Fibroblast of the conjunctiva (primary cell): ENCODE measurements at places on chromosomes 16 and 17.
A peak's percentile ranks its signal among the peaks of the same experiment; 100 is the strongest.

DNA sequence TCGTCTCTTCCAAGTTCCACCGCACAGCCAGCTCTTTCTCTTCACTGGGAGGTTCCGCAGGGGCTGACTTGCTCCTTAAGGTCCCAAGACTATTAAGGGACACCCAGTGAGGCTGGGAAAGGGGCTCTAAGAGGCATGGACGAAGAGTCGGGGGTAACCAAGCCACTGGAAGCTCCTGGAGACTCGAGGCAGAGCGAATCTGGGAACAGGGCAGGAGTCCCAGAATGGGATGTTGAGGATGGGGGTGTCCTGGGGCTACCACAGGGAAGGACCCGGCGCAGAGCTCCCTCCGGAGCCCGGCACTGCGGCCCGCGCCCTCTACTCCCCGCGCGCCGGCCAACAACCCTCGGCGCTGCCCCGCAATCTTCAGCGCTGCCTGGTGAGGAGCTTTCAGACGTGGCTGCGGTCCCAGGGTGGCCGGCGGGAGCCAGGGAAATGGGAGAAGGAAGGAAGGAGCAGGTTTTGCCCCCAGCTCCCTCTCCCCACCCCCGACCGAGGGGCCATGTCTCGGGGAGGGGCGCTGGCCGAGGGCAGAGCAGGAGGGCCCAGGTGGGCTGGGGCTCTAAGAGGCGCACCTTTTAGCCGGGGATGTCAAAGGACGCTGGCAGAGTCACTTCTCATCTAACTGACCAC, 581 bp downstream of the CHST5 start:
- no peak for DNase-seq

DNA sequence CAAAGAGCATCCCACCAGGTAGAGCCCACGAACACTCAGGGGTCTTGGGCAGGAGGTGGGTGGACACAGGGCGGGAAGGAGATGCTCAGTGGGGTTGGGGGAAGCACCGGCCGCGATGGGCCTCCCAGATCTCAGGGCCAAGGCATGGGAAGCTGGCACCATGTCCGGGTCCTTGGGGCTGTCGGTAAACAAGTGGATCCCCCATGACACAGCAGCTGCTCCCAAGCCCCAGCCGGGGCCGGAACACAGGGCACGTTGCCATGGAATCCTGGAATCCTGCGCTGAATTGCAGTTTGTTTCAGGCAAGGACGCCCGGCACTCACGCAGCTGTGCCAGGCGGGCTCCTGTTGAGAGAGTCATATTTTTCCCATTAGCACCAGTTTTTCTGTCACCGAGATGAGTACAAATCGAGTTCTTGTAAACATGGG, 23.0 kb upstream of the CHMP6 start:
- no peak for DNase-seq

- DNase-seq: no peak
These were observed 4.4 kb upstream of the CYLD start for GRCh38 chr16:50737420-50737959.

DNA sequence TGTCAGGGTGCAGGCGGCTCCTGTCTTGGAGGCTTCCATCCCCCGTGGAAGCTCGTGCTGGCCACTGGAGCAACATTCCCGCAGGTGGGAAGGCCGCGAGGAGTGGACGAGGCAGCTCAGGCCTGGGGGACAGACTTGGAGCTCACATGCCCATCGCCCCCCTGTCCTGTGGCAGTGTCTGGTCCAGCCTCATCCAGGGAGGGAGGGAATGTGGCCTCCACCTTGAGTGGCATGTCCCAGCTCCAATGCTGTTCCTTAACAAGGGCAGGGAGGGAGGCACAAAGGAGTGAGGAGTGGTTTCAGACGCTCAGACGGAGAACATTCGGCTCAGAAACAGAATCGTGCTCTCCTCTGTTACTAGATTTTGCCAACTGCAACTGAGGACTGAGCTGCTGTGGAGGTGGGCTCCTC, 159.4 kb upstream of the CHMP6 start:
- peak; percentile 49 for DNase-seq

DNA sequence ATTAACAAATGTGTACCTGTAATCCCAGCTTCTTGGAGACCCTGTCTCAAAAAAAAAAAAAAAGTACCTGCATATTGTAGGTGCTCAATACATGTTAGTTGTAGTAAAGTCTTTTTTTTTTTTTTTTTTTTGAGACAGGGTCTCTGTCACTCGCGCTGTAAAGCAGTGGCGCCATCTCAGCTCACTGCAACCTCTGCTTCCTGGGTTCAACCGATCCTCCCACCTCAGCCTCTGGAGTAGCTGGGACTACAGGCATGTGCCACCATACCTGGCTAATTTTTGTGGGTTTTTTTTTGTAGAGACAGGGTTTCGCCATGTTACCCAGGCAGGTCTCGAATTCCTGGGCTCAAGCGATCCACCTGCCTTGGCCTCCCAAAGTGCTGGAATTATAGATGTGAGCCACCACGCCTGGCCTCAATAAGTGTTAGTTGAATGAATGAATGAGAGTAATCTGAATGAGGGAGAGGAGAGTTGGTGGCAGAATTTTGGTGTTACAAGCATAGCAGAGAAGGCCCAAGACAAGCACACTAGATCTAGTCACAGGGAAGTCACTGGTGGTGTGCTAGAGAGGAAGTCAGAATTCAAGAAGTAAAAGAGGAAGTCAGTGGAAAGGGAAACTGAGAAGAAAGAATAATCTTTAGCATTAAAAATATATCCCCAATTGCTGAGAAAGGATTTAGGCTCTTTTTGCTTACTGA, 9.4 kb upstream of the MYL4 start:
- no peak for DNase-seq

- DNase-seq: no peak
These were observed 33.5 kb downstream of the PPM1E start for GRCh38 chr17:58789160-58789559.

GRCh38 chr16:23501291-23501690, 9.0 kb downstream of the GGA2 start:
- DNase-seq: no peak

- peak; percentile 64 for DNase-seq
These were observed 16.8 kb downstream of the MARCHF10 start for GRCh38 chr17:62791235-62791734.

DNA sequence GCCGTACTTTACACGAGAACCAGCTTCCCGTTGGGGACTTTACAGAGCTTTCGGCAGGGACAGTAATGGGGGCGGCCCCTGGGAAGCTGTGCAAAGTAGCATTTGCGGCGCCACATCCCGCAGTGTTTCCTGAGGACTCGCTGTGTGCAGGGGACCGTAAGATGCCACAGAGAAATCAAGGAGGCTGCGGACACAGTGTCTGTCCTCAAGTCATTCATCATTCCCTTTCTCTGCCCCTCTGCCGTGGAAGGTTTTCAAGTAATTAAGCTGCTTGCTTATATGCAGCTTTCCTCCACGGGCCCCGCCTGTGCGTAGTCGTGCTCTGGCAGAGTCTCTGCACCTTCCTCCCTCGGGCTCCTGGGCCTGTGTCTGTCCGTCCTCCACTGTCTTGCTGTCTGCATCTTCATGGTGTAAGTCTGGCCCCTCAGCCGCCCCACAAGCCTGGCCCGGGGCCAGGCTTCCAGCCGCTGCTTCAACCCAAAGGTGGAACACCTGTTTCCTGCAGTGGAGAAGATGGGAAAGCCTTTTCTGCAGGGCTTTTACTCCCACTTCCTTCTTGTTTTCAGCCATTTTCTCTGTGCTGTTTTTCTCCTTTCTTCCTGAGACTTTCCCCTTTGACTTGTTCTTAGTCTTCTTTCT, 216.9 kb upstream of the CHMP6 start:
- no peak for DNase-seq

GRCh38 chr17:79169861-79170260, 95.2 kb downstream of the ENGASE start:
- DNase-seq: no peak

DNA sequence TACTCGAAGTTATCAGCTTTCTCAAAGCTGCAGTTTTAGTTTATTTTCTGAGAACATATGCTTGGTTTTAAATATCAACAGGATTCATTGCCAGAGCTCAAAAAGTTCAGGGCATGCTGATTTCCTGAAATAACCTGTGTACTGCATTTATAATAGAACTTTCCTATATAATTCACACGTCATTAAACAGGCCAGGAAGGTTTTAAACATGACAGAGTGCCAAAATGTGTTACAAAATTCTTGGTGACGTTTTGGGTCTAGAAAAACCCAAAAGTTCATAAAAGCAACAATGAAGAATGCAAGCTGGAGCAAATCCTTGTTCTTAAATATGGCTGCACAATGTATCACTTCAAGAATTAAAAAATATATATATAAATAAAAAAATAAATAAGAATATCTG, 1139.1 kb downstream of the CDH11 start:
- no peak for DNase-seq

GRCh38 chr17:17484451-17484899, 7.7 kb downstream of the MED9 start:
- DNase-seq: no peak

DNA sequence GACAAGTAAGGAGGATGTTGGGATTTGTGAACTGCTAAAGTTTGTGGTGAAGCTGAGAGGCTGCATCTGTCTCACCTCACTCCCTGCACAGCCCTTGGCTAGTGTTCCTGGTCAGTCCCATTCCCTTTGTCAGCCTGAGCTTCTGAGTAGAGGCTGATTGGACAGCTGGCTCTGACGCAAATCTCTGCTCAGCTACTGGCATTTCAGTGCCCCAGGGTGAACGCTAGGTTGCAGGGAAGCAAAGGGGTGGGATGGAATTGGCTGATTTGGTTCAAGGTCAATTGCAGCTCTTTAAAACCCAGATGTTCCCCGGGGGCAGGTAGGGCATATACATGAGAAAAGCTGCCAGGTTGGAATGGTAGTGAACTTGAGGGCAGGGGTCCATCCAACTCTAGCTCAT, 23.1 kb upstream of the CNOT1 start:
- DNase-seq: no peak

- no peak for DNase-seq
These were observed 515 bp downstream of the CBFA2T3 start for GRCh38 chr16:88976366-88977017.

DNA sequence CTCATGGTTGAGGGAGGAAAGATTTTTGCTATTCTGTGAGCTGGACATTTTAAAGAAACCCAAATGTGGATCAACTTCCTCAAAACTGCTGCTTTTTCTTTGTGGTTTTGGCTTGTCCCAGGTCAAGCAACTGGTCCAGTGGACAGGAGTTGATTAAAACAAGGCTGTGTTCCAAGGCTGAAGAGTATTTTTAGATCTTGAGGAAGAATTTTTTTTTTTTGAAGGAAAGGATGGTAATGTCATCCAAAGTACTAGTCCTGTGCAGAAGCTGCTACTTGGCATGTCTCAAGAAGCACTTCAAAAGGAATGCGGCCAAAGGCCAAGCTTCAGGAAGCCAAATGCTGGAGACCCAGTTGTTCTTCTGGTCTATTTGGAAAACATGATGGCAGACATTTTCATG, 8.0 kb upstream of the MYH2 start:
- peak; percentile 14 for DNase-seq

DNA sequence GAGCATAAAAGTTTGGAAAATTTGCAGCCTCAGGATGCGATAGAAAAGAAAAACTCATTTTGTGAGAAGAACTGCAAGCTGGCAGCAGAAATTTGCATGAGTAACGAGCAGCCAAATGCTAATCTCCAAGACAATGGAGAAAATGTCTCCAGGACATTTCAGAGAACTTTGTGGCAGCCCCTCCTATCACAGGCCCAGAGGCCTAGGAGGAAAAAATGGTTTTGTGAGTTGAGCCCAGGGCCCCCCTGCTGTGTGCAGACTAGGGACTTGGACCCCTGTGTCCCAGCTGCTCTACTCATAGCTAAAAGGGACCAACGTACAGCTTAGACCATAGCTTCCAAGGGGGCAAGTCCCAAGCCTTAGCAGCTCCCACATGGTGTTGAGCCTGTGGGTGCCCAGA, 34.3 kb downstream of the APPBP2 start:
- no peak for DNase-seq

DNA sequence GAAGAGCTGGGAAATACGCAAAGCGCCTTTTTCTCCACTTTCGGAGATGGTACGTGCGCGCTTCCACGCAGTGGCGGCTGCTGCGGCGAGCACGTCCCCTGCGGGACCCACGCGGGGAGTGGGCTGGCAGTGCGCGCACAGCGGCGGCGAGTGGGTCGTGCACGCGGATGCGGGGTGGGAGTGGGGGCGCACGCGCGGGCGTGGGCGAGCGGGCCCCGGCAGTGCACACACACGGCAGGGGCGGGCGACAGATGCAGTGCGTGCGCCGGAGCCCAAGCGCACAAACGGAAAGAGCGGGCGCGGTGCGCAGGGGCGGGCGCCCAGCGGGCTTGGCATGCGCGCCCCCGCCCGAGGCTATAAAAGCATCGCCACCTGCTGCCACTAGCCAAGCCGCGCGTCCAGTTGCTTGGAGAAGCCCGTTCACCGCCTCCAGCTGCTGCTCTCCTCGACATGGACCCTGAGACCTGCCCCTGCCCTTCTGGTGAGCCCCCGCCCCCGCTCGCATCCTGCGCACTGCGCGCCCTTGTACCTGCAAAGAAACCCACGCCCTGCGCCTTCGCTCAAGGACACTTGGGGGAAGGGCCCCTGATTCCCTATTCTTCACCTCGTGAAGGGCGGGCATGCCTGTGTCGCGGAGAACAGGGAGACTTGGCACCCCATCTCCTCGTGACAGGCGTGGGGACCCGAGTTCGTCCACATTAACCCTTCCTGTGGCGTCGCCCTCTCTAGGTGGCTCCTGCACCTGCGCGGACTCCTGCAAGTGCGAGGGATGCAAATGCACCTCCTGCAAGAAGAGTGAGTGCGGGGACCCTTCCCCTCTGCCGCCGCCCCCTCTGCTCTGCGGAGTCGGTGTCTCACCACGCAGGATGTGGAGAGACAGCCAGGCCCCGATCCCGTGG, at the start of gene MT3:
Gene MT3 (plus strand): TSS at position 388 of the 899 bp plus-strand sequence. CDS start 63 bp downstream, at position 451.
- no peak for DNase-seq

DNA sequence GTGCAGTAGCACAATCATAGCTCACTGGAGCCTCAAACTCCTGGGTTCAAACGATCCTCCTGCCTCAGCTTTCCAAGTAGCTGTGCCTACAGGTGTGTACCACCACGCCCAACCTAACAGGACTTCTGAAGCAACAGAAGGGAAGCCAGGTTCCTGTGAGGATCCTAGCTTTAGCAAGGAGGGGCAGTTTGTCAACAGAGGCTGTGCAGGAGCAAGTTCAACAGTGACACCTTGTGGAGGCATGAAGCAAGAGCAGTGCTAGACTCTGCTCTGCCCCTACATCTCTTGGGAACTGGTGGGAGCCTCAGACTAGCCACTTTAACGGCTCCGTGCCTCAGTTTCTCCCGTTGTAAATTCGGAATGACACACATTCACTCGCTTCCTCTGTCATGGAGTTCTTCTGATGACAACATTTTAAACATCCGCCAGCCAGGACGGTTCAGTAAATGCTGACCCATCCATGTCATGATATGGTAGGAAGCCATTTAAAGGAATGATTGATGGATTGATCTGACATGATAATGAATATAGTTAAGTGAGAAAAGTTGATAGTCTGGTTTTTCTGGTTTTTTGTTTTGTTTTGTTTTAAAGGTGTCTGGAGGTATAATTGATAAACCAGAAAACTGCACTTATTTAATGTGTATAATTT, 218.7 kb downstream of the MRTFB start:
- DNase-seq: no peak

GRCh38 chr16:57775661-57776469, 26.4 kb downstream of the KIFC3 start:
- no peak for DNase-seq

GRCh38 chr17:17467720-17468119, 9.1 kb upstream of the MED9 start:
- no peak for DNase-seq
